ENCODE measurements at places on chromosomes 3 and 15.

GRCh38 chr15:89096664-89097063 lies 8.4 kb downstream of the ABHD2 start:
- DNase-seq, result no peak

GRCh38 chr3:158700559-158700958 lies 28.1 kb upstream of the LXN start:
- no peak for DNase-seq

DNA sequence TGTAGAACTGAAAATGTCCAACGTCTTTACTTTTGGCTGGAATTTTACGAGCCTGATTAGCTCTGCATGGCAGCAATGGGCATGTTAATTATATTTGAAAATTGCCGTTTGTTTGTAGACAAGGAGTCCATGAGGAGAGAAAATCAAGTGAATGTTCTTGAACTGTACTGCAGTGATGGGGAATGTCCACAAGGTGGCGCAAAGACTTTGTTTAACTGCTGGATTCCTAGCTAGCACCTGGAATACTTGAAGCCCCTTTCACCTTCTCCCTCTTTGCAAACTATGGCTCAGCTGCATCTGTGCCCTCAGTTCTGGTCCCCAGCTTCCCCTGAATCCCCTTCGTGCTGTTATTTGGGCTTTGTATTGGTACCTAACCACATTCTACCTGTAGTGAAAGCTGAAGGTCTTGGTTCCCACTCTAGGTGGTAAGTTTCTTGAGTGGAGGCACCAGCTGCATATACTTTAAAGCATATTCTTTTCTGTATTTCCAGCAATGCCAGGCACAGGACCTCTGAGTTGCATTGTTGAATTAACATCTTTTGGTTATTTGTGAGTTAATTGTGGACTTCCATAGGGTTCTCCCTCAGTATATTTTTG lies 25.3 kb downstream of the EXOG start:
- peak; percentile 24 for DNase-seq

DNA sequence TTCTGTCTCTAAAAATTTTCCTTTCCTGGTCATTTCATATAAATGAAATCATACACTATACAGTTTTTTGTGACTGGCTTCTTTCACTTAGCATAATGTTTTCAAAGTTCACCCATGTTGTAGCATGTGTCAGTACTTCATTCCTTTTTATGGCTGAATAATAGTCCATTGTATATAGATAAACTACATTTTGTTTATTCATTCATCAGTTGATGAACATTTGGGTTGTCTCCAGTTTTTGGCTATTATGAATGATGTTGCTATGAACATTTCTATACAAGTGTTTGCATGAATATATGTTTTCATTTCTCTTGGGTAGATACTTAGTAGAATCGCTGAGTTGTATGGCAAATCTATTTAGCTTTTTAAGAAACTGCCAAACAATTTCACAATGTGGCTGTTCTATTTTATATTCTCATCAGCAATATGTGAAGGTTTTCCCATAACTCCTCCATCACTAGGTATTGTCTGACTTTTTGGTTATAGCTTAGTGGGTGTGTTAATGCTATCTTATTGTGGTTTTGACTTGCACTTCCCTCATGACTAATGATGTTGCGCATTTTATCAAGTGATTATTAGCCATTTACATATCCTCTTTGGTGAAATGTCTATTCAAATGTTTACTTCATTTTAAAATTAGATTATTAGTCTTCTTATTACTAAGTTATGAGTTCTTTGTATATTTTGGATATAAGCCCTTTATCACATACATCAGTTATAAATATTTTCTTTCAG lies 21.7 kb upstream of the AP4E1 start:
- no peak for DNase-seq

DNA sequence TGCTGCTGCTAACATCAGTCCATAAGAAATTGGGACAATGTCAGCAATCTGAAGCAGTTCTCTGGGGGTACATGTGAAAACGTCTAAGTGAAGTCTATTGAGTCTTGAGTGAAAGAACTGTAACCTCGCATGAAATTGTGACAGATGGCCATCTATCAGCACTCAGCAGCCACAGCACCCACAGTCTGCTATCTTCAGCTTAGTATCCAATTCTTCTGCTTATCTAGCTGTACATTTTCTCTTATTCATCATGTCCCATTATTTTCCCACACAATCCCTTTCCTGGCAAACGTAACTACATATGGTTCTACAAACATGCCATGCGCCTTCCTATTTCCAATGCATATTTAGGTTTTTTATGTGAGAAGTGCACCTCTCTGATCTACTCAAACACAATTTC lies 629.7 kb downstream of the NTRK3 start:
- no peak for DNase-seq

- DNase-seq, result no peak
These were observed 22.4 kb downstream of the CIAO2A start for GRCh38 chr15:64070965-64071851.

DNA sequence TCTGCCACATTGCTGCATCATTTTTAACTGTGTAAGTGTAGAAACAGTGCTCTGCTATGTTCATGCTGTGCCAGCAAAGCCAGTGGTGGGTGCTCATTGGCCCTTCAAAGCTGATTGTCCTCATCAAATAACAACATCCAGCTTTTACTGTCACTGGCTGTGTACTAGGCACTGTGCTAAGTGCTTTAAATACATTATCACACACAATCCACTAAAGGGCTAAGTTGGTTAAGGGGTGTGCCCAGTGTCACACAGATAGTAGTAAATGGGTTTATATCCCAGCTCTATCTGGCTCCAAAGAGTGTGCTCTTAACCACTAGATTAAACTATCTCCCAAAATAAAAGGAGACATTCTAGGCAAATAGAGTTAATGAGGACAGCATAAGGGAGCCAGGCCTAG lies 7.7 kb downstream of the TUBGCP4 start:
- no peak for DNase-seq

GRCh38 chr3:194087280-194087679 lies 48.7 kb upstream of the HES1 start:
- DNase-seq, result no peak

DNA sequence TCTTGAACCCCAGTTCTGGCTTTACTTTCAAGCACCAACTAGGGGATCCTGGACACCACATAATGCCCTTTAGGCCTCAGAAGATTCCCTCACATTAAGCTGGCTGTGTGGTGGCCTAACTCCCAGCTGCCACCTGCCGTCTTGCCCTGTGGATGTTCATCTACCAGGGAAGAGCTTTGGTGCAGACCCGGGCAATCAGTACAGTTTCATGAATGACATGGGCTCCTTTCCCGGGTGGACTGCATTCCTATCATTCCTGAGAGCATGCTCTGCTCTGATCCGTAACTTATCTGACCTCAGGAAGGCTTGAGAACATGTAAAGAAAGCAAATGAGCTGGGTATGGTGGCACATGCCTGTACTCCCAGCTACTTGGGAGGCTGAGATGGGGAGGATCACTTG lies 50.0 kb upstream of the GSK3B start:
- DNase-seq, result no peak

- no peak for DNase-seq
These were observed 81.4 kb downstream of the FOXP1 start for GRCh38 chr3:71502066-71502625.
